ENCODE measurements at places on chromosomes 1 and 21. TPM values are rescaled to one million over a fixed set of nuclear protein-coding genes. Genes with fewer than 3 reads are reported as not detected.

- H3K4me1 ChIP-seq: 0 out of 2 replicates have a peak, but pooled peaks cover 3% of the 10 kb centered on the region
- no peak for DNase-seq
- no peak overlapping the region for H3K27ac ChIP-seq
- peak overlapping the region; percentile 93 for H3K4me3 ChIP-seq
These were observed 593 bp downstream of the ST6GALNAC3 start for GRCh38 chr1:76075188-76075489.

- DNase-seq: no peak
- H3K36me3 ChIP-seq: peaks cover 10% of the 10 kb centered on the region
- peaks cover 2% of the 10 kb centered on the region for H3K27me3 ChIP-seq
- H3K4me3 ChIP-seq: no peak overlapping the region
These were observed 161.6 kb upstream of the KCNJ15 start for GRCh38 chr21:38095220-38095619.

NPPB gene
- total RNA-seq: not detected

DNA sequence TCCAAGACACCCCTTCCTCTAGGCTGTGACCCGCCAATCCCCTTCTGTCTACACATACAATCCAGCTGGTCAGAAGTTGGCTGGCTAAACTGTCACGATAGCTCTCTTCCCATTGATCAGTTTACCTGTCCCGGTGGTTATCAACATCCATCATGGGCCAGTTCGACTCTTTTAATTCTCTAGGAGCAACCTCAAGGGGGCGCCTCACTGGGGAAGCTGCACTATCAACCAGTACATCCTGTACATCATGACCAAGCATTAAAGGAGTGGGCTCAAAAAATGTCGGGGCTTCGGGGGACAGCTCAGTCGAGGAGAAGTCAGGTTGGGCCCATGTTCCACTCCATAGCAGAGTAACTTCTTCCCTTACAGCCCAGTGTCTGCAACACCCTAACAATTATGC is 53.2 kb upstream of the B3GALNT2 start:
- no peaks in the 10 kb centered on the region for H3K27me3 ChIP-seq
- no peak overlapping the region for H3K27ac ChIP-seq
- DNase-seq: peak; percentile 60
- no peak overlapping the region for H3K4me3 ChIP-seq
- H3K36me3 ChIP-seq: no peaks in the 10 kb centered on the region
- no peaks in the 10 kb centered on the region for H3K4me1 ChIP-seq

IRF6 gene
- total RNA-seq: 7.1 TPM

- H3K4me1 ChIP-seq: no peaks in the 10 kb centered on the region
- H3K4me3 ChIP-seq: no peak overlapping the region
- H3K27me3 ChIP-seq: no peaks in the 10 kb centered on the region
- no peak overlapping the region for H3K27ac ChIP-seq
- DNase-seq: no peak
These were observed 56.0 kb downstream of the TBCE start for GRCh38 chr1:235423214-235423652.

ADAMTS1 gene
- 17.8 TPM for total RNA-seq

GRCh38 chr1:224517171-224517570 is 82.6 kb upstream of the WDR26 start:
- DNase-seq: no peak
- H3K4me3 ChIP-seq: no peak overlapping the region
- H3K36me3 ChIP-seq: no peaks in the 10 kb centered on the region
- H3K4me1 ChIP-seq: peaks cover 1% of the 10 kb centered on the region
- no peak overlapping the region for H3K27ac ChIP-seq

GRCh38 chr1:192350356-192350755 is 33.6 kb downstream of the RGS21 start:
- DNase-seq: no peak
- H3K4me1 ChIP-seq: no peaks in the 10 kb centered on the region
- no peak overlapping the region for H3K27ac ChIP-seq
- H3K36me3 ChIP-seq: no peaks in the 10 kb centered on the region
- no peak overlapping the region for H3K4me3 ChIP-seq

FBLIM1 gene
- total RNA-seq: 64.7 TPM

DNA sequence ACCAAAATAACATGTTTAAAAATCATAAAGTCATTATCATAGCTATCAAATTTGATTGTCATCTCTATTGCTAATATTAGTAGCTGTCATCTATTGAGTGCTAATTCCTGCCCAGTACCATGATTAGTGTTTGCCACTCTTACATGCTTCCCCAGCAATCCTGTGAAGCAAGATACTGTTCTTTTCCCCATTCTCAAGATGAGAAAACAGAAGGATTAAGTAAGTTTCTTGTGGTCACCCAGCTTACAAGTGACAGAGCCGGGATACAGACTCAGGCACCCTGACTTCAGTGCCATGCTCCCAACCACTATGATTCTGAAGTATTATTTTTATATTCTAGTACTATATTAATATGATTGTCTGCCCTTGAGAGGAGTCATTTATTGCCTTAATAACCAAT is 36.5 kb downstream of the LRRC8C start:
- no peaks in the 10 kb centered on the region for H3K27me3 ChIP-seq
- H3K4me3 ChIP-seq: no peak overlapping the region

RCAN1 gene
- total RNA-seq: 7.0 TPM

CFHR1 gene
- not detected for total RNA-seq

SELENBP1 gene
- total RNA-seq: 13.9 TPM

FAM78B gene
- total RNA-seq: 1.6 TPM

GRCh38 chr1:219422811-219423598 is 189.9 kb downstream of the ZC3H11B start:
- DNase-seq: no peak
- H3K27me3 ChIP-seq: no peaks in the 10 kb centered on the region
- H3K4me1 ChIP-seq: no peaks in the 10 kb centered on the region
- H3K27ac ChIP-seq: no peak overlapping the region
- no peaks in the 10 kb centered on the region for H3K36me3 ChIP-seq

GRCh38 chr1:223242382-223242955 is 99.4 kb upstream of the TLR5 start:
- H3K27ac ChIP-seq: no peak overlapping the region
- peak; percentile 12 for DNase-seq
- no peaks in the 10 kb centered on the region for H3K27me3 ChIP-seq
- H3K4me1 ChIP-seq: no peaks in the 10 kb centered on the region
- H3K4me3 ChIP-seq: no peak overlapping the region

DNA sequence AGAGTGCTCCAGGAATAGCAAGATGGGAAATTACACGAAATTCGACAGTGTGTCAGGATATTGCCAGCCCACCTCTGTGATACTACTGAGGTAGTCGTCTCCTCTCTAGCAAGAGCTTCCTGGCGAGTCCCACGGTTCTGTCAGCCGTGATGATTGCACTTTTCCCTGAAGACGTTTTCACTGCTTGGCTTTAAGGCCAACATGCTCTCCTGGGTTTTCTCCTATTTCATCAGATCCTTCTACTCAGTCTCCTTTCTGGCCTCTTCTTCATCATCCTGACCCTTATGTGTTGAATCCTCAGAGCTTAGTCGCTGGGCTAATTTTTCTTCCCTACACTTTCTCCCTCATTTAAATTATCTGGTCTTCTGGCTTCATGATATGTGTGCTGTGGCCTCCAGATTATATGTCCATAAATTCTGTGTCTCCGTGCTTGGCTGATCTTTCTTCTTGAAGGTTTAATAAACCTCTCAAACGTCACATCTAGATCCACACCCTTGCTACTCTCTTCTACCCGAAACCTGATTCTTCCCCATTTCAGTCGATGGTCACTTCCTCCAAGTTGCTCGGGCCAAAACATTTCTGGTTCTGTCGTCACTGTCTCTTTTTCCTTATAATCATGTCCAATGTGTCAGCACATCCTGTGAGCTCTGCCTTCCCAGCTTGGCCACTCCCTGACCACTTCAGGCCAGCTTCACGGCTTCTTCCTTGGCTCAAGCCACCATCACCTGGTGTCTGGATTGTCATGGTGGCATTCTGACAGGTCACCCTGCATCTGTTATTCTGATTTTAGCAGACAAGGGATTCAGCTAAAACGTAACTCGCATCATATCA is 12.2 kb downstream of the OR2B11 start:
- no peak for DNase-seq
- no peak overlapping the region for H3K27ac ChIP-seq

All from H9 (cell line).